ENCODE measurements at places on chromosomes 4 and X.

DNA sequence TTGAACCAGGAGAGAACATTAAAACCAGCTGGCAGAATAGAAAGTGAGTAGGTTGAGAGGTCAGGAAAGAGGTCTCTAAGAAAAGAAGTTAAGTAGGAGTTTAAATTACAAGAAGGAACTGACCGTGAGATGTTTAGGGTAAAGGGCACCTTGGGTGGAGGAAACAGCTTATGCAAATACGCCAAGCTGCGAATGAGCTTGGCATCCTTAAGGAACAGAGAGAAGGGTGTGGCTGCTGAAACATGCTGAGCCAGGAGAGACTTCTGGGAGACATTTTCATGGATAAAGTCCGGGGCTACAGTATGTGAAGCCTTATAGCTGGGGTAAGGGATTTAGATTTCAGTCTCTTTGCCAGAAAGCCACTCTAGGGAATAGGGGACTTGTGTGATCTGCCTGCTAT, 249.1 kb downstream of the KCNIP4 start:
- no peak for DNase-seq

- DNase-seq: no peak
Observed at GRCh38 chr4:53575552-53575951, 15.7 kb downstream of the LNX1 start.

DNA sequence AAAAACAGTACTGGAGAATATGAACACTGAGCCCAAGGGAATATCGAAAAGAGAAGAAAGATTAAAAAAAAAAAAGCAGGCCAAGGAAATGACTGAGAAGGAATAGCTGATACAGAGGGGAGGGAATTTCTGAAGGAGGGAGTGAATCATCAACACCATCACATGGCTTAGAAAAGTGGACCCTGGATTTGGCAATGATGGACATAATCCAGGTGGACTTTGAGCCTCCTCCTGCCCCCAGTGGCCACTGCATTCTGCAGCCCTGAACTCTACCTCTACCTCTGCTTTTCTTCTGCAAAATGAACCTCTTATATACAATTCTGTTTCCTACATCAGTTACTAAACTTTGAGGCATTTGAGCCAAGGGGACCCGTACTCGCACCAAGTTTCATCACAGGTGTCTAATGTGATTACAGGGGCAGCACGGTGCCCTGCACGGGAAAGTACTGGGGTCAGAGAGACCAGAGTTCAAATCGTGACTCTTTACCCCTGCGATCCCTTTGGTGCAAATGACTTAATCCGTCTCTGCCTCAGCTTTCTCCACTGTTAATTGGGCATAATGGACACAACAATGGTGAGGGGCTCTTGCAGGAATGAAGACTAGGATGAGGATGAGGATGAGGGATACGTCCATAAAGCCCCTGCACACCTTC, 1.1 kb downstream of the OCIAD2 start:
- DNase-seq: no peak

- no peak for DNase-seq
Observed at GRCh38 chr4:98334461-98334860, 73.3 kb downstream of the RAP1GDS1 start.

DNA sequence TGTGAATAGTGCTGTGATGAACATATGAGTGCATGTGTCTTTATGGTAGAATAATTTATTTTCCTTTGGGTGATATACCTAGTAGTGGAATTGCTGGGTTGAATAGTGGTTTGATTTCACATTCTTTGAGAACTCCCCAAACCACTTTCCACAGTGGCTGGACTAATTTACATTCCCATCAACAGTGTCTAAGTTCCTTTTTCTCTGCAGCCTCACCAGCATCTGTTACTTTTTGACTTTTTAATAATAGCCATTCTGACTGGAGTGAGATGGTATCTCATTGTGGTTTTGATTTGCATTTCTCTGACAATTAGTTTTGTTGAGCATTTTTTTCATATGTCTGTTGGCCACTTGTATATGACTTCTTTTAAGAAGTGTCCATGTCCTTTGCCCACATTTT, 29.1 kb downstream of the JADE3 start:
- DNase-seq: no peak

- DNase-seq: no peak
Observed at GRCh38 chr4:25928379-25929297, 14.6 kb downstream of the SMIM20 start.

DNA sequence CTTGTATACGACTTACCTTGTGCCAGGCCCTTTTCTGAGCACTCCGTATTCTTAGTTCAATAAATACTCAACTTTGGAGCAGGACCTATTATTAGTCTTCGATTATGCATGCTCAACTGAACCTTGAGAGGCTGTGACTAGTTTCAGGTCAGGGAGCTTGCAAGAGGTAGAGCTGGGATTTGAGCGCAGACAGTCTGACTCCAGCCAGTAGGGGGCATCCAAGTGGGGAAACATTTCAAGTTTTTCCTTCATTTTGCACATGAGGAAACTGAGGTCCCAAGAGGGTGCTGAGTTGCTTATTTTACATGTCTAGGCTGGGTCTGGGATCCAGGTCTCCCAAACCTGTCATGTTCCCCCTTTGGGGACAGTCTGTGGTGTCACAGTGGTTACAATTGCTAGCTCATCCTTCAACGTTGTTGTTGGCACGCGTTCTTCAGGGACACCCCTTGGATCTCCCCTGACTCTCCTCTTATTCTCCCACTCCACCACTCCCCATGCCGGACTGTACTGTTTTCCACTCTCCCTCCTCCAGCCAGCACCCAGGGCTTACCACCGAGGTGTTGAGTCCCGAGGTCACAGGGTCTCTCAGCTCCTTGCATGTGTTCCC, 6.7 kb upstream of the PRICKLE3 start:
- no peak for DNase-seq

GRCh38 chrX:13590914-13591313, 21.5 kb downstream of the EGFL6 start:
- no peak for DNase-seq

DNA sequence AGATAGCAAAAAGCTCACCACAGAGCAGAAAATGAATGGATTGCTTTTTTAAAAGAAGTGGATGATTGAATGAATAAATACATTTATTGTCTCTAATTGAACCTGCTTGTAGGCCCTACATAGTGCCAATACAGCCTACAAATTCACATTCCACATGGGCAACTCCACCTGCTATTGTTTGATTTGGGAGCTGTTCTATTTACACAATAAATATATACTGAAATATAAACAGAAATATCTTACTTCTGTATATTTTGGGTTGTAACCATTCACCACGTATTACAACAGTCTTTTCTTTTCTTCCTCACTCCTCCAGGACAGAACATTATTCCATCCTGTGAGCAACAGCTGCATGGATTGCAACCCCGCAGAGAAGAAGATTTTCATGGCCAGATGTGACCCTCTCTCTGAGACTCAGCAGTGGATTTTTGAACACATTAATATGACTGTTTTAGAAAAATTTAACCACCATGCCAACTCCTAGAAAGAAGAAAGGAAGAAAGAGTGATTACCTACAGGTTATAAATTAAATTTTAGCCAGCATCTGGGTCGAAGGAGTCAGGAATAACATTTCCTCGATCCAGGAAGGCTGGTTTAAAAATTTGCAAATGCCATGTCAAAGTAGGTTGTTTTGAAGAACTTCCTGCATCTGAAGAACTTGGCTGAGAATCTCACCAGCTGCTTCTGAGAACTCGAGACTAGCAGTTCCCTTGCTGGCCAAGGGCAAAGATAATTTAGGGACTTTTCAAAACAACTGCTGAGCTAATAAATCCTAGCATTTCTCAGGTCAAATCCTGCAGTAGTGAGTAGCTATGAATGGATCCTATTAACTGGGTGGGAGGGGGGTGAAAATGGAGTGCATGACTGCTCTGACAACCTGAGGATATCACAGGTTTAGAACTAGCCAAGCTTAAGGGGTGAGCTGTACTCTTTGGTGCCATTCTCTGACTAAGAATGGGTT, 128.7 kb upstream of the GALNT7 start:
- no peak for DNase-seq

- no peak for DNase-seq
Observed at GRCh38 chrX:117751155-117751554, 365.5 kb downstream of the KLHL13 start.

DNA sequence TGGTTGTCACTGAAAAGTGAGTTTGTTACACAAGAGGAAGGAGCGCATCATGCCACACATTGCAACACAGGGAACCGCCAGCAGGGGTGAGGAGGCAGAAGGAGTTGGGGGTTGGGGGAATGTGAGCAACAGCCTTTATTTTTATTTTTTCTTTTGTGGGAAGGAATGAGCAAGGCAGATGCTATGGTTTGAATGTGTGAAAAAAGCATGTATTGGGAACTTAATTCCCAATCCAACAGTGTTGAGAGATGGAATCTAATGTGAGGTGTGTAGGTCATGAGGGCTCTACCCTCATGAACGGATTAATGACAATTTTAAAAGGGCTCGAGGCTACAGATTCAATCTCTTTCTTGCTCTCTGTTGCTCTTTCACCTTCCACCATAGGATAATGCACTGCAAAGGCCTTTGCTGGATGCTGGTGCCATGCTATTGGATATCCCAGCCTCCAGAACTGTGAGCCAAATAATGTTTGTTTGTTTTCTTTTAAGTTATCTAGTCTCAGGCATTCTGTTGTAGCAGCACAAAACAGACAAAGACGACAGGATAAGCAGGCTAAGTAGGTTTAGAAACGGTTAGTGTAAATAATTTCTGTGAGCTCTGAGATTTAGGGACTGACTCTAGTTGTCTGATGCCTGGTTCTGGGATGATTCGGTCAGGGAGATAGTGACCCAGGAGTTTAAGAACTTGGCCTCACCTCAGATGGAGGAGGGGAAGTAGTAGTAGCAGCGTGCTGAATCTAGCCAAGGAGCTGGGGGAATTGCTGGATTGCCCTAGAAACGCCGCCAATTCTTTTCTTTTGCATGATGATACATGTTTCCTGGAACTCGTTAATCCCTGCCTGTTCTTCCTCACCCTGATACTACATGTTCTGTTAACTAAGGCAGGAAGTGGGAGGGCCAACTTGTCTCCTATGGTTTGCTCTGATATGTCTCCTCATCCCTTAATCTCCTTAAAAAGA, 156.6 kb upstream of the CTSO start:
- no peak for DNase-seq

DNA sequence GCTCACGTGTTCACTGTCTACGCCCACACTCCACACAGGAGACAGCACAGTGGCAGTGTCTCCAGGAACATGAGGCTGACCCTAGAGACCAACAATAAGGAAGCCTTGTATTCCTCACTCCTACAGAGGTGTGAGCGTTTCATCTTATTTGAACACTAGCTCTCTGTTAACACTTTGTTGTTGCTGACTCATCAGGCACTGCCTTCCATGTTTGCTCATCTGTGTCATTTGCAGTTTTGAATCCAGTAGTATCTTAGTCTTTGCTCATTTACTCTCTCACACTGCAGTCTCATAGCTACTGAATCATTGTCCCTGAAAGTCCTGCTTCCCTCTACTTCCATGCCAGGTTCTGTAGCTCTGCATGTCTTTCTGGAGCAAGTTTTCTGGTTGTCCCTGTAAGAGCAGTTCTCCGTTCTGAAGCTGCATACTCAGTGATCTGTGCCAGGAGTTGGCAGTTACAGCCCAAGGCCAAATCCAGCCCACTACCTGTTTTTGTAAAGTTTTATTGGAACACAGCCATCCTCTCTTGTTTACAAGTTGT, 80.3 kb upstream of the DCLK2 start:
- no peak for DNase-seq

DNA sequence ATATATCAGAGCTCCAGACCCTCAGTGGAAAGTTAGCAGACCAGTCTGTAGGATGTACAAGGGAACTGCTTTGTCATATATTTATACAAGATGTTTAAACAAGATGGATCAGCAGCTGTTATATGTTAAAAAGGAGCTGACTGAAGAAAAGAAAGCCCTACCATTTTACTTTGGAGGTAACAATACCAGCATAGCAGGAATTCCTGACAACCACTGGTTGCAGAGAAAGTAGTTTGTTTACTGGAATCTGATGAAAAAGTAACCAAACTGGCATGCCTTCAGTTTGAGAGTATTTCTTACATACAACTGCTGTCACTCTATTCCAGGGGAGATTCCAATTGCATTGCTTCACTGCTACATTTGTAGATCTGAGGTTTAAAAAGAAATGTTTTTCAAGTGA, 49.5 kb upstream of the GABRQ start:
- DNase-seq: no peak

- DNase-seq: no peak
Observed at GRCh38 chr4:48051078-48051477, 34.5 kb downstream of the NIPAL1 start.

- DNase-seq: no peak
Observed at GRCh38 chrX:12967711-12968465, 7.0 kb upstream of the TMSB4X start.

Data from D721Med (cell line).